Omental fat pad (tissue), 4 donors: ENCODE measurements at places on chromosomes 3 and 15.

DNA sequence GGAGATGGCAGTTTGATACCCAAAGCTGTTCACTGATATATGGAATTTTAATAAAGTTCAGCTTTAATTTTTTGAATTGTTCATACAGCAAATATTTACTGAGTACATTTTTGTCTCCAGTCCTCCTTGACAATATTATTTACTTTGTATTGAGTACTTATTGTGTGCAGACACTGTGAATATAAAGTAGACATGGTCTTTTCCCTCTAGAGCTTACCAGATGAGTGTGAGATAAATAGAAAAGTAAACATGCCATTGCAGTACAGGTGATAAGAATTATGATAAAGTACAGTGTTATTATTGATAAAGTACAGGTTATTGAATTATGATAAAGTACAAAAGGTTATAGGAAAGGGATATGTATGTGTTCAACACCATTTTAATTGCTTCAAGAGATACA, 2.1 kb downstream of the UBA5 start:
- no peak for DNase-seq

GRCh38 chr3:179474480-179474879, 23.2 kb upstream of the GNB4 start:
- DNase-seq, result no peak

GRCh38 chr3:75260-75659, 121.3 kb upstream of the CHL1 start:
- no peak for DNase-seq

- DNase-seq, result no peak
Observed at GRCh38 chr15:97947465-97948260, 12.8 kb upstream of the ARRDC4 start.

DNA sequence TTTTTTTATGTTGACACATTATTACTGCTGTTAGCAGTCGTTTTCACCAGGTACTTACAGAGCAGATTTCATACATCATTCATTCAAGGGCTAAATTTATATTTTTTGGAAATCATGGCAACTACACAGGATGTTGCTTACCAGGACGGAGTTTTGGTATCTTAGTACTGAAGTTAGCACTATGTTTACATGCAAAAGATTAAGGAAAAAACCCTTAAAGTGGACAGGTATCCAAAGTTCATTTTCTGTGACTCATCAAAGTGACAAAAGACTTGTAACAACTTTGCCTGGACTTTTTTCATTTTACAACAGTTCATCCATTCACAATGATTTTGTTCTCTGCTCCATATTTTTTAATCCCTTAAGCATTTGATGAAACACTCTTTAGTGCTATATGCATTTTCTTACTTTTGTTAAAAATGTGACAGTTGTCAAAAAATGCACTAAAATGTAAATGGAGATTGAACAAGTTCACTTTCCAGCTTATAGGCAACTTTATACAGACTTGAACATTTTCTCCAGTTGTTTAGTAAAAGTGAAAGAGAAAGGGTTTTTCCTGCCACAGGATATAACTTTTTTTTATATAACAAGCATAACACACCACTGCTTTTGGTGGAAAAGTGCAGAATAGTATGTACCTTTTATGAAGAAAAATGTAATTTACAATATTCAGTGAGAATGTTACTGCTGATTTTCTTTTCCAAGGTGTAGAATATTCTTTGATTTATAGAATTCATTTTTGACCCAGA, 104.1 kb downstream of the STT3B start:
- no peak for DNase-seq

GRCh38 chr3:155843569-155843968, 10.7 kb downstream of the SLC33A1 start:
- DNase-seq, result no peak

DNA sequence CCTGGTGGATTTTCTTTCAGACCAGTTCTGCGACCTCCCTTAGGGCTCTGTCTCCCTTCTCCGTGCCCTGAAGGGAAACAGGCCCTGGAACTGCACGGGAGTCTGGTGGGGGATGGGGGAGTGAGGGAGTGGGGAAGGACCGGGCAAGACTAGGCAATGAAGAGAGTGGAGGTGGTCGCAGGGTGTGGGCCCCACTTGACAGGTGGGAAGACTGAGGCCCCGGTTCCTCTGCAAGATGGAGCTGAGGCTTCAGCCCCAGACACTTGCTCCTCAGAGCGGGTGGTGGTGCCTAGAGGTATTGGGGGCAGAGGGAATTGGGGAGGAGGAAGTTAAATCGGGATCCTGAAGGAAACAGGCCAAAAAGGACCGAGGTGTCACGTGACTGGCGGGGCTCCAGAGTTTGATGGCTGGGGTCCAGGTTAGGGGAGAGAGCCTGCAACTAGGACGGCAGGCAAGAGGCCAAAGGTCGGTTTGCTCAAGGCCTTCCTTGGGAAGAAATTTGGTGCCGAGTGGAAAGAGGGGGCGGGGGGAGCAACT, 597 bp upstream of the CAMK1 start:
- DNase-seq, result peak; percentile 83

- DNase-seq, result no peak
Observed at GRCh38 chr3:31416980-31417379, 115.7 kb upstream of the STT3B start.

DNA sequence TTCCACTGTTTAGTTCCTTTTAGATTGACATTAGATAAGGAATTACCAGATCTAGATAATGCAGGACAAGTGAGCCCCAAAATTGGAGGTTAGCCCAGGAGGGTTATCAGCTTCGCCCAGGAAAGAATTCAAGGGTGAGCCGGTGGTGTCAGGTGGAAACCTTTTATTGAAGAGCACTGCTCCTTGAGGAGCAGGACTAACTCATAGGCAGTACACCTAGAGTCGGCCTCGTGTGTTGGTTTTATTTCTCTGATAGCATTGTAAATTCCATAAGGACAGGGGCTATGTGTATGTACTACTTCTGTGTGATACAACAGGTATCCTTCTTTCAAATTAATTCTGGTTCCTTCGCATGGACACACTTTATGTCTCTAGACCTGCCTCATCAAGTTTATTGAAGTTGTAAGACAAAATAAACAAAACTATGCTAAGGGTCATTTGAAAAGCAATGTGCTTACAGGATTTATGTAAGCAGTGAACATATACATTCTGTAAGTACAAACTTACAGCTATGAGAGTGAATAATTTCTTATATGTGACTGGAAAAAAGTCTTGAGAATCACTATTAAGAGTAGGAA, 57.2 kb downstream of the SNX4 start:
- DNase-seq, result no peak

GRCh38 chr3:60064210-60065178, 1014.7 kb upstream of the CFAP20DC start:
- DNase-seq, result no peak

DNA sequence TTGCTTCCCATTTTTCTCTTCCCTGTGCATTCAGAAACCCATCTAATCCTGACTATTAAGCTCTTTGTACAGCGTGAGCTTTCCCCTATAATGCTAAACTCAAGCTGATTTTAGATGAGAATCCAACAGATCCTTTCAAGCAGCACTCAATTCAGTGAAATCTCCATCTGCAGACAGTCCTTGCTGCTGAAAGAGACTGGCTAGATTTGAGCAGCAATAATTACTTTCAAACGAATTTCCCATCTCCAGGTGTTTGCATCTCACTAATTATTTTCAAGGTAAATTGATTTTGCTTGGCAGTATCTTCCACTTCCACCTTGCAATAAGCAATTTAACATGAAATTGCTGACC, 49.5 kb upstream of the SLC7A14 start:
- DNase-seq, result no peak
